ENCODE measurements at places on chromosomes 6 and 20. TPM values are rescaled to one million over a fixed set of nuclear protein-coding genes. Genes with fewer than 3 reads are reported as not detected.

PPP1R16B gene
- 2.6 TPM for polyA plus RNA-seq

RIPPLY2 gene
- not detected for polyA plus RNA-seq

JPH2 gene
- not detected for polyA plus RNA-seq

RAB5IF gene
- 757 TPM for polyA plus RNA-seq

DNA sequence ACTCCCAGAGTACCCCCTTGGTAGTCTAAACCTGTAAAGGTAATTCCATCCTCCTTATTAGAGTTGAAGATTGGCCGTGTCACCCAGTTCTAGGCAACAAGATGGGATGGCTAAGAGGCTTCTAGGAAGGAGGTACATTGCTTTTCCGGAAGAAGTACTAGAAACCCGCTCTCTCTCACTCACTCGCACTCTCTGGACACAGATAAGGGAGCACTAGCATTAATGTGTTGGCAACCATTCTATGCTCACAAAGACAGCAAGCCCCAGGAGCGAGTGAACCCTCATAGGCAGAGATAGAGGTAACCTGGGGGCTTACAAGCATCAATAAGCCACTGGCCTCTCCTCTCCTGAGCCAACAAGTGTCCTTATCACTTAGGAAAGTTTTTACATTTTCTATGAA, 503.2 kb upstream of the JARID2 start:
- DNase-seq, result no peak

RCAN2 gene
- polyA plus RNA-seq, result not detected

DNA sequence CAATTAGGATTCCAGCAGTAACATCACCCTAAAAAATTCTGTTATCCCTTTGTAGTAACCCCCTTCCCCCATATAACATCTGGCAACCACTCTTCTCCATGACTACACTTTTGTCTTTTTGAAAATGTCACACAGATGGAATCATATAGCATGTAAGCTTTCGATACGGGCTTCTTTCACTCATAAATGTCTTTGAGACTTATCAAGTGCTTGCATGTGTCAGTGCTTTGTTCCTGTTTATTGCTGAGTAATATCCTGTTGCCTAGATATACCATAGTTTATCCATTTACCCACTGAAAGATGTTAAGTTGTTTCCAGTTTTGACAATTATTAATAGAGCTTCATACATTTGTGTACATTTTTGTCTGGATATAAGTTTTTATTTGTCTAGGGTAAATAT, 10.4 kb upstream of the SNPH start:
- DNase-seq, result no peak

GRCh38 chr20:3171391-3172125, 1.8 kb downstream of the LZTS3 start:
- DNase-seq, result no peak

TAAR8 gene
- polyA plus RNA-seq, result not detected

DNA sequence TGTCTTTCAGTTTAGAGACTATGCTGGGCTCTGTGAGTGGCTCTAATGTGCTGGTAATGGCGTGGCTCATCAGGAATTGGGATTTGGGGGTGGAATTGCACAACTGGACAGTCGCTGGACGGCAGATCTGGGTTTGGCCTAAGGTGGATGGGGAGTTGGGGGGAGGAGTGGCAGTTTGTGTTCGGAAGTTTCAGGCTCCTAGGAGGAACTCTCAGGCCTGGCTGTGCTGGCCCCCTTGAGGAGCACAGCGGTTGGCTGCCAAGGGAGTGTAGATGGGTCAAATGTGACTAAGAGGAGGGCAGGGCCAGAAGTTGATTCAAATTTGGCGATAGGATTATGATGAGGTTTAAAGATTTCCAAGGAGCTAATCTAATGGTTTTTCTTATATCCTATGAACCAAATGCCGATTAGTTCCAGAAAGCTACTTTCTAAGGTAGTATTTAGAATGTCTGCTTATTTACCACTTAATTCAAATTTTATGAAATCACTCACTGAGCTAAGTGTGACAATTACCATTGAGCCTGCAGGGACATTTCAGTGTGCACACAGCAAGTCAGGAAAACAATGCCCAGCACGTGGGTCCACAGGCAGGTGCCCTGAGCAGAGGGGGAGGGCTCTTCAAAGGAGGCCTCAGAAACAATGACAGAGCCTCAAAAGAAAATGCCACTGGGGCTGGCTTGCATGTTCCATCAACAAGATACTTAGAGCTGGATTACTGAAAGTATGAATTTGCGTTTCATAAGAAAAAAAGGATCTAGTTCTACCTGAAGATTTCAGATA, 111.0 kb downstream of the GJA10 start:
- no peak for DNase-seq

DNA sequence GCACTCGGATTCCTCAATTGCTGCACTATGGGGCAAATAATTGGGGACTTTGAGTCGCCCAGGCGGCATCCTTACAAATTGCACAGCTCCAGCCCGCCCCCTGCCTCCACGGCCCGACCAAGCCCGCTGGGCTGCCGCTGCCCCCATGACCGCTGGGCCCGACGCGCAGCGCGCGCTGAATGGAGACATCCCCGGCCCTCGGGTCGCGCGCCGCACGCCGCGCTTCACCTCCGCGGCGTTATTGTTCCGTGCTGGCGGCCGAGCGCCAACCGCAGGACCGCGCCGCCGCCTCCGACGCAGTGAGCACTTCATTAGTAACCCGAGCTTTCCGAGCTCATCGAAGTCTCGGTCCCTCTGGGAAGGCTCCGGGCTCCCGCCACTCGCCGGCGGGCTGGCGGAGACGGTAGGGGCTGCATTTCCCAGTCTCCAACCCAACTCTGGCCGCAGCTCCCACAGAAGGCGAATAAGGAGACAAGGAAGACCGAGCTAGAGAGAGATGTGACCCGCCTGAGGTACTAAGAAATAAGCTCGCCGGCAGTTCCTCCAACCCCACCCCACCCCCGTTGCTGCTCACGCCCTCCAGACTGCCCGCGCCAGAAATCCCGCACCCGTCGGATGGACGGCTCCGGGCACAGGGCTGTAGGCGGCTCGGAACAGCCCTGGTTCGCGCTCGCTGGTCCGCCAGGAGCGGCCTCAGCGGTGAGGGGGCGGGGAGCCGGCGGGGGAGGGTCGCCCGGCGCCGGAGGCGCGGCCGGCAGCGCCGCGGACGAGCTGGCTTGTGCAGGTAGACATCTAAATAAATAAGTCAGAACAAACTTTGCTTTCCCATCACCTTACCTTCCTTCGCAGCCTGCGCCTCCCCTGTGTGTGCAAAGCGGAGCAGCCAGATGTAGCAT, 703 bp downstream of the EPHA7 start:
- no peak for DNase-seq

CD2AP gene
- polyA plus RNA-seq, result 1.5 TPM

DNA sequence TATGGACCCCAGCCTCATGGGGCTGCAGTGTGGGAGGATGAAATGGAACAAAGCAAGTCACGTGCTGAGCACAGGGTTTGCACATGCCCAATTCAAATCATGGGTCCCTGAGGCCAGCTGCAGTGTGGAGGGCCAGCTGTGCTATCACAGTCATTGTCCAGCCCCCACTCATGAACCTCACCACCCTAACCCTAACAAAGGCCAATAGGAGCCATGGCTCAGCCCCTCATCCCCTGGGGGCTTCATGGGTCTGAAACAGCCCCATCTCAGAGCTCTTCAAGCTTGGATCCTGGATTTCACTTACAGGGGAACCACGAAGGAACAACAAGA, 125.6 kb upstream of the MAFB start:
- no peak for DNase-seq

DNA sequence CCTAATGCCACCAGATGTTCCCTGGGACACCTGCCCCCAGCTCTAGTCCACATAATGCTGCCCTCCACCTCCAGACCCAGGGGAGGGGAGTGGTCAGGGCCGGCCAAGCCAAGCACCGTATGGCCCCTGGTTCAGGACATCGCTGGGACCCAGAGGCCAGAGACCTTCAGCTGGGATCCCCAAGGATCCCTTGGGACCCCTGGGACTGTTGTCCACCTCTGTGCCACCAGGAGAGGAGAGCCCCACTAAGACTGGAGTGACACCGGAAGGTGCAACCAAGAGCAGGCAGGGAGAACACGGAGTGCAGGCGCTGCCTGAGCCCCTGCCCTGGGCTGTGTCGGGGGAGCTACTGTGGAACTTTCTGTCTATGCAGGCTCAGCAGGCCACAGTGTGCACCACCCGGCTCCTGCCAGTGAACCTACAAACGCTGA, 43.6 kb downstream of the CTCFL start:
- DNase-seq, result no peak

Measured in CD14-positive monocyte (primary cell).